Lower leg skin (tissue), 4 donors: ENCODE measurements at places on chromosomes 16 and 17. TPM values are rescaled to one million over a fixed set of nuclear protein-coding genes. Genes with fewer than 3 reads are reported as not detected.
A peak's percentile ranks its signal among the peaks of the same experiment; 100 is the strongest.

DNA sequence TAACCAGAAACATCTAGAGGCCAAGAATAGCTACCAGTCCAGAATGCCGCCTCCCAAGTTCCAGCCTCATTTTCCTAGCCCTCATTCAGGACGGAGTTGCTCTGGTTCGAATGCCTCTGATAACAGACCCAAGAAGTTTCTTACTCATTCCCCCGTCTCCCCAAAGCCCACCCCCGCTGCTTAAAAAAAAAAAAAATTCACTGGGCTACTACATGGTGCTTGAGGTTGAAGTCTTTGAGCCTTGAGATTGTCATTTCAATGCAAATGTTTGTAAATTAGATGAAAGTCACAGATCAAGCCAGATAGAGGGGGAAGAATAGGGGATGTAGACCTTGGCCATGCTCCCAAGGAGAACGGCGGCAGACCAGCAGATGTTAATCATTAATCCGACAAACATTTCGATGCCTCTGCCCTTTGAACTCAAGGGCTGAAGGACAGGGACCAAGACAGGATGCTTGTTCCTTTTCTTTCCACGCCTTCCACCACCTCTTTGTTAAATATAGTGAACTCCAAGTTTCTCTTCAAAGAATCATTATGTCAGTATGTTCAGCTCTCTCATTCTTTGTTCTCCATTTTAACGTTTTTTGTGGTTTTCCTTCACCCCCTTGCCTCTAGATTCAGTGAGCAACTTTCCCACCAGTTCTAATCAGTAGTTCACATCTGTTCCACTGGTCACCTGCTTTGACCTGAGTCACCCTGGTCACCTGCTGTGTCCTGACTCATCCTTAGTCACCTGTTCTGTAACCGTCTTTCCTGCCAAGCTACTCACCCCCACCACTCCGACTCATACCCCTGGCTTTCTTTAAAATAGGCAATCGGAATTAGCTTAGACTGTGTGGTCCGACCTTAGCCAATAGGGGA, 190.3 kb downstream of the CPPED1 start:
- DNase-seq = no peak

GRCh38 chr17:64940055-64940454, 20.8 kb upstream of the LRRC37A3 start:
- peak; percentile 66 for DNase-seq

Gene MT1E
- 437 TPM for total RNA-seq

DNA sequence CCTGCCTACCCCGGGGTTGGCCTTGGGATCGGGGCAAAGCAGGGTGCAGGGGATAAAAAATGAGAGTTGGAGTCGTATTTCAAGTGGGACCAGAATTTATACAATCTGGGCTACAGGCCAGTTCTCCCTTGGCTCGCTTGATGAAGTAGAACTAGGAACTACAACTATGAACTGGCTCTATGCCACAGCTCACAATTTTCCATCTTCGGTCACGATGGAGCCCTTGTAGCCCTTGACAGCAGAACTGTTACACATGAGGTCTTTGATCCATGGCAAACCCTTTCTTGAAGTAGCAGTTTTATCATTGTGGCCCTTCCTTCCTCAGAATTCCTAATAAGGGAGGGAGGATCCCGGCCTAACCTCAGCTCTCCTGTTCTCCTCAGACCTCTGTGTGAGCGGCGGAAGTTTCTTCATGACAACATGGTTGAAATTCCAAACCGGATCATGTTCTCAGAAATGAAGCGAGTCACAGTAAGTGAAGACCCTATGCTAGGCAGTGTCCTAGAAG, 17.1 kb downstream of the LIG3 start:
- DNase-seq = peak; percentile 27

Gene HOXB8
- not detected for total RNA-seq

Gene ADAD2
- total RNA-seq = 1.2 TPM

GRCh38 chr16:22093331-22093730, 990 bp downstream of the VWA3A start:
- DNase-seq = no peak

Gene CCT6B
- 1.5 TPM for total RNA-seq

Gene CTRB1
- 1.0 TPM for total RNA-seq

Gene ESRP2
- 87.1 TPM for total RNA-seq

DNA sequence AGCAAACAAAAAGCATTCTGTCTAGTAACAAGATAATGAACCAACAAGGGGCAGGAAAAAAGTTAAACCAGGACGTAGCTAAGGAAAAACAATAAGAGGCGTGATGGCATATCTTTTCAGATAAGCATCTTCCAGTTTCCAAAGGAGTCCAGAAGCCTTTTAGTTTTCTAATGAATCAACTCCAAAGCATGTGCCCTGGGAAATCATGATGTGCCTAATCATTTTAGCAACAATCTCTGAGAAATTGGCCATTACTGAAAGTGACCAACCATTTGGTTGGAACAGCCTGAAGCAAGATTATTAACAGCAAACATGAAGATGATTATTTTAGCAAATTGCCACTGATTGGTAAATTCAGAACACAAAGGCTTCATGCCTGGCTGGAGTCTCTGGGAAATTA, 440.9 kb upstream of the MAF start:
- no peak for DNase-seq

Gene TP53TG3
- not detected for total RNA-seq

DNA sequence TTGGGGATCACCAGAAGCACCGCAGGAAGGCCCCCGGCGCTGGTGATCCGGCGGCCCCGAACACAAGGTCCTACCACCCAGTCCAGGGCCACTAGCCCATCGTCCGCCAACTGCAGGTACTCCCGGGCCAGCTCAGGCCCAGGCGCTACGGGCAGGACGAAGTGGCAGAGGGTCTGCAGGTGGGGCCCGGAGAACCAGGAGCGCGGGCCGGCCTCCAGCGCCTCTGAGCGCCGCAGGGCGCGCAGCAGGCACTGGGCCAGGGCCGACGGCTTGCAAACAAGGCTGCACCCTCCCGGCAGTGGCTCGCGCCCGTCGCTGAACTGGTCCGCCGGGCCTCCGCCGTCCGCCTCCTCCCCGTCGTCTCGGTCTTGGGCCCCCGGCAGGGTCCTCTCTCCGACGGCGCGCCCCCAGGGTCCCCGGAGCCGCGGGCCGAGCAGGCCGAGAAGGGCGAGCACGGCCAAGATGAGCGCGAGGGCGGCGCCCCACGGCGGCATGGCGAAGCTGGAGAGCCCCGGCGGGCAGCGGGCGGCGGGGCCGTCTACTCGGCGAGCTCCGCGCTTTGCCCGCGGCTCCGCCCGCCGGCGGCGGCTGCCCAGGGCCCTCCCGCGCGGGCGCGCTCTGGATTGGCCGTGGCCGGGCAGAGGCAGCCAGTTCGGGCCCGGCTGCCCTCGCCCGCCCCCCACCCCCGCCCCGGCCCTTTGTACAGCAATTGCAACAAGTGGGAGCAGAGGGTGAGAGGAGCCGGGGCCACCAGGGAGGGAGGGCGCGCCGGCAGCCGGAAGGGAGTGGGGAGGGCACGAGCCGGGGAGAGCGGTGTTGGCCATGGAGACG, at the start of gene ABHD15:
Gene ABHD15, minus strand, starts transcription at position 565 of the 831 bp plus-strand sequence. Its CDS starts 71 bp downstream, at position 494.
- DNase-seq = peak; percentile 93

DNA sequence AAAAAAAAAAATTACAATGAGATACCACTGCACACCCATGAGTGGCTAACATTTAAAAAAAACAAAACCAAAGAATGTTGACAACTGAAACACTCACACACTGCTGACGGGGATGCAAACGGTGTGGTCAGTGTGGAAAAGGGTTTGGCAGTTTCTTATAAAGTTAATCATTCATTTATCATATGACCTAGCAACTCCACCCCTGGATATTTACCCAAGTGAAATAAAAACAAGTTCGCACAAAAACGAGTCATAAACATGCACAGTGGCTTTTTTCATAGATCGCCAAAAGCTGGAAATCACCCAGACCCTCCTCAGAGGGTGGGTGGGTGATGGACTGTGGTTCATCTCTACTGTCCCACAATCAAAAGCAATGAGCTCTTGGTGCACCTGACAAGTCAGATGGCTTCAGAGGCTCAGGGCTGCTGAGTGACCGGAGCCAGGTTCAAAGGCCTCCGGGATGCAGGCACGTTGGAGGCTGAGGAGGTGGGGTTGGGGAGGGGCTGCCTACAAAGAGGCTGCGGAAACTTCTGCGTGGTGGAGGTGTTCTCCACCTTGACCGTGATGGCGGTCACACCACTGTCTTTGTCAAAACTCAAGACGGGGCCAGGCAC, 14.2 kb downstream of the RAB40B start:
- DNase-seq = no peak

GRCh38 chr16:64365448-64365931, 756.4 kb downstream of the CDH11 start:
- DNase-seq = no peak

Gene TBC1D3H
- not detected for total RNA-seq

DNA sequence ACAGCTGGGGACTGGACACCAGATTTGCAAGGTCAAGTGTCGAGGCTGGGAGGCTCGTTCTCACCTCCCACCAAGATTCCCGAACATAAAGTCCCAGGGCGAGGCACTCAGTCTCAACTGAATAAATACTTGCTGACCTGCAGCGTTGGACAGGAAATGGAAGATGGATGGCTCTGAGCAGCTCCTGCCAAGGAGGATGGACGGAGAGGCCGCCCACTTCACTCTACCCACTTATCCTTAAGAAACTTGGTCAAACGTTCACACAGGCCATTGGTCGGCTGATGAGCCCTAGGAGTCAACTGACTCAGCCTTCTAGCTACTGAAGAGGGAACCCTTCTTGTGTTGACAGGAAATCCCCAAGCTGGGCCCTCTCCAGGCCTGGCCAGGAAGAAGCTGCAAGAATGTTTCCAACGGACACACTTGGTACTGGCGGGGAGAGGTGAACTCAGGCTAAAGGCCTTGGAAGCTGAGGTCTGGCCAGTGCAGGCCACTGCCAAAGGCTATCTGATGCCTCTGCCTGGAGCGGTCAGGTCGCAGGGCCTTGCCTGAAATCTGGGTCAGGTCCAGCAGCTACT, 50.0 kb downstream of the VAC14 start:
- DNase-seq = no peak

Gene C16orf95
- total RNA-seq = 1.4 TPM

Gene SLC9A5
- 0.04 TPM for total RNA-seq

DNA sequence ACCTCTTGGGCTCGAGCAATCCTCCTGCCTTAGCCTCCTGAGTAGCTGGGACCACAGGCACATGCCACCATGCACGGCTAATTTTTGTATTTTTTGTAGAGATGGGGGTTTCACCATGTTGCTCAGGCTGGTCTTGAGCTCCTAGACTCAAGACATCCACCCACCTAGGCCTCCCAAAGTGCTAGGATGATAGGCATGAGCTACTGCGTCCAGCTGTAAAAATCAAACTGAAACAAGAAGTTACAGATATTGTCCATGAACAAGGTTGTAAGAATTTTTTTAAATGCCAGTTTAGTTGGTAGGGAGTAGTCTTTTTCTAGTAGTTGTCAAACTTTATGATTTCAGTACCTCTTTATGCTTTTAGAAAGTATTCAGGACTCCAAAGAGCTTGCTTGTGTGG, 424.4 kb upstream of the PMFBP1 start:
- no peak for DNase-seq
